Activated CD4-positive, alpha-beta T cell treated with anti-CD3 and anti-CD28 coated beads, Interleukin-2, amount 10 ng/mL, durations not matched to agents 24 days and 14 days (primary cell): ENCODE measurements at places on chromosomes 7 and 10. TPM values are rescaled to one million over a fixed set of nuclear protein-coding genes. Genes with fewer than 3 reads are reported as not detected.

- no peaks in the 10 kb centered on the region for H3K4me1 ChIP-seq
- H3K4me3 ChIP-seq = no peak overlapping the region
- H3K27ac ChIP-seq = no peak overlapping the region
- DNase-seq = no peak
- H3K27me3 ChIP-seq = peaks cover 1% of the 10 kb centered on the region
Measured at GRCh38 chr7:21134631-21135030, 293.3 kb upstream of the SP4 start.

- H3K27me3 ChIP-seq = peaks cover 27% of the 10 kb centered on the region
- no peak overlapping the region for H3K27ac ChIP-seq
- DNase-seq = no peak
Measured at GRCh38 chr10:68184546-68184945, 47.4 kb downstream of the ATOH7 start.

Gene PLEKHS1
- total RNA-seq = not detected in 2 replicates

DNA sequence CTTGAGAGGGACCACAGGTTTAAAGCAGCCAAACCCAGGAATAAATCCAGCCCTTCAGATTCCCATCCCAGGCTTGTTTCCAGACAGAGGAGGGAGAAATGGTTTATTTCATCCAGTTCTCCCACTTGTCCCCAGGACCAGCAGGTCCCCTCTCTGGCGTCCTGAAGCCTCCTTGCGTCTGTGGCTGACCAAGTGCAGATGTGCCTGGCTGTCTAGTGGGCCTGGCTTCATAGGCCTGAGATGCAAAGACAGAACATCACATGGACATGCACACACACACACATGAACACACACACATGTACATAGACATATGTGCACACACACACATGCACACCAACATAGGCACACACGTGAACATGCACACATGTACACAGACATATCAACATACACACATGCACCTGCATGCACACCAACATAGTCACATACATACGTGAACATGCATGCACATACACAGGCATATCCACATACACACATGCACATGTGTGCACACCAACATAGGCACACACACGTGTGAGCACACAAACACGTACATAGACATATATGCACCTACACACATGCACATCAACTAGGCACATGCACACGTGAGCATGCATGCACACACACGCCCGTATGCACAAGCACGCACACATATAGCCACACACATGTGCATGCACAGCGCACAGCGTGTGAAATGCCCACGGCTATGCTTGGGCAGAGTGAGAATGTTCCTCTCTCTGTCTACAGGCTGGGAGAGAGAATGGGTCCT is 10.7 kb downstream of the FOXL3 start:
- DNase-seq = no peak
- H3K36me3 ChIP-seq = no peaks in the 10 kb centered on the region
- no peak overlapping the region for H3K27ac ChIP-seq
- H3K4me1 ChIP-seq = no peaks in the 10 kb centered on the region

Gene INA
- 0.92 and 1.4 TPM in 2 replicates for total RNA-seq

DNA sequence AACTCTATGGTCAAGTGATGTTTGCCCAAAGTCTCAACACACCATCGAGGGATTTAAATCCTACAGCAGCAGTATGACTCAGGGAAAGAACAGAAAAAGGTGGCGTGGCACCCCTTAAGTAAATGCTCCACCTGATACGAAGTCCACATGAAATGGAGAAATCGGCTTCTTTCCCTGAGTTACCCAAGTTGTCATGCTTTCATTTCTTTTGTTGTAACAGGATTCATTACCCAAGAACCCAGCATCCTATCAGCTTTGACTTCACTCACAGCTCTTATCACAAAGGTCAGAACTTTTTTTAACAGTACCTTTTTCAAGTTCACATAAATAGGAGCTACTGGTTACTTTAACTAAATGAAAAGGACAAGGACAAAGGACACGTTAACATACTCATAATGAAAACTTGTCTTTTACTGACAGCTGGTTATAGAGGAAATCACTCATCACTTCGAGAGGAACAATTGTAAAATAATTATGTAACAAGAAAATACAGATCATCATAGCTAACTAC is 219.8 kb upstream of the FRMD4A start:
- H3K27me3 ChIP-seq = no peaks in the 10 kb centered on the region
- H3K4me1 ChIP-seq = peaks cover 63% of the 10 kb centered on the region
- no peak for DNase-seq
- no peak overlapping the region for H3K4me3 ChIP-seq

GRCh38 chr10:30039988-30040387 is 19.4 kb downstream of the JCAD start:
- peaks cover 29% of the 10 kb centered on the region for H3K27me3 ChIP-seq
- no peaks in the 10 kb centered on the region for H3K36me3 ChIP-seq
- H3K4me1 ChIP-seq = peaks cover 5% of the 10 kb centered on the region

DNA sequence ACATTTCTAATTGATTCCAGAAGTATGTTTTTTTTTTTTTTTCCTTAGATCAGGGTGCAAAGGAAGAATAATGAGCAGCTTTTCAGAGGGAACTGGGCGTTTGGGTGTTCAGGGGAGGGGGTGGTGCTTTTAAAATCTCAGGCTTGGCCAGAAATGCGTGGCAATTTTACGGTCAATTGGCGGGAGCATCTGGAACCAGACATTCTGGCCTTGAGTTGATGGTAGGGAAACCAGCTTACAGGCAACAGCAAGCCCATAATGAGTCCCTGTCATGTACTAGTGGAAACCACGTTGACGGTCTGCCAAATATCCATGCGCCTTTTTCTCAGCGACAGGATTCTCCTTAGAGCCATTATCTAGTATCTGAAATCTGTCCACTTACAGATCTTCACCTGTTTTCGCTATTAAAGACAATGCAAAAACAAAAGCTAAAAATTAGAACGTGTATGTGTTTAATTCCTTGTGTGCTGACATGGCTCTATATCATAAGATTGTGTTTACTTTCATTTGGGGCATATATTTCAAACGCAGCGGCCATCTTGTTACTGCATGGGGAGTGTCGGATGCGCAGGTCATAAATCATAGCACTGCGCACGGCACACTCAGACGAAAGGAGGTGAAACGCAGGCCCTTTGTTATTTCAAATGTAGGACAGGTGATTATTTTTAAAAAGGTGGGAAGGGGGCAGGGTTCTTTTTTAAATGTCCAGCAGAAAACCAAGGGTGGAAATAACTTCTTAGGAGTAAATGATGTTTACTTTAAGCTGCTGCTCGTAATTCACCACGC is 209.2 kb downstream of the AGMO start:
- H3K36me3 ChIP-seq = no peaks in the 10 kb centered on the region
- H3K4me3 ChIP-seq = no peak overlapping the region
- DNase-seq = no peak
- no peaks in the 10 kb centered on the region for H3K4me1 ChIP-seq

Gene TMEM196
- total RNA-seq = not detected in 2 replicates

- H3K4me3 ChIP-seq = no peak overlapping the region
- no peaks in the 10 kb centered on the region for H3K36me3 ChIP-seq
- no peak for DNase-seq
- peaks cover 5% of the 10 kb centered on the region for H3K4me1 ChIP-seq
Measured at GRCh38 chr7:144777005-144777839, 58.6 kb downstream of the TPK1 start.

GRCh38 chr7:108211382-108212201 is 81.4 kb upstream of the LAMB4 start:
- no peaks in the 10 kb centered on the region for H3K27me3 ChIP-seq
- no peak overlapping the region for H3K4me3 ChIP-seq
- no peak overlapping the region for H3K27ac ChIP-seq
- H3K4me1 ChIP-seq = peaks cover 2% of the 10 kb centered on the region
- no peak for DNase-seq

- H3K36me3 ChIP-seq = peaks cover 3% of the 10 kb centered on the region
- no peak overlapping the region for H3K4me3 ChIP-seq
- no peak overlapping the region for H3K27ac ChIP-seq
- no peaks in the 10 kb centered on the region for H3K27me3 ChIP-seq
Measured at GRCh38 chr10:50567384-50567783, 56.4 kb downstream of the SGMS1 start.

Gene MMP21
- total RNA-seq = 0.14 TPM in 1 of 2 replicates, not detected in the other

- no peak overlapping the region for H3K27ac ChIP-seq
- no peaks in the 10 kb centered on the region for H3K36me3 ChIP-seq
- no peak for DNase-seq
- H3K27me3 ChIP-seq = peaks cover 2% of the 10 kb centered on the region
- no peaks in the 10 kb centered on the region for H3K4me1 ChIP-seq
- H3K4me3 ChIP-seq = no peak overlapping the region
Measured at GRCh38 chr7:12647364-12648219, 39.8 kb upstream of the ARL4A start.

Gene HOXA11
- total RNA-seq = not detected in 2 replicates

Gene GDF2
- total RNA-seq = not detected in 2 replicates

Gene DYDC2
- not detected in 2 replicates for total RNA-seq

GRCh38 chr10:65550761-65551160 is 1375.1 kb upstream of the LRRTM3 start:
- DNase-seq = no peak
- H3K4me3 ChIP-seq = no peak overlapping the region
- no peak overlapping the region for H3K27ac ChIP-seq
- H3K4me1 ChIP-seq = no peaks in the 10 kb centered on the region

Gene NUTM2A
- total RNA-seq = 0.12 TPM in 1 of 2 replicates, not detected in the other

DNA sequence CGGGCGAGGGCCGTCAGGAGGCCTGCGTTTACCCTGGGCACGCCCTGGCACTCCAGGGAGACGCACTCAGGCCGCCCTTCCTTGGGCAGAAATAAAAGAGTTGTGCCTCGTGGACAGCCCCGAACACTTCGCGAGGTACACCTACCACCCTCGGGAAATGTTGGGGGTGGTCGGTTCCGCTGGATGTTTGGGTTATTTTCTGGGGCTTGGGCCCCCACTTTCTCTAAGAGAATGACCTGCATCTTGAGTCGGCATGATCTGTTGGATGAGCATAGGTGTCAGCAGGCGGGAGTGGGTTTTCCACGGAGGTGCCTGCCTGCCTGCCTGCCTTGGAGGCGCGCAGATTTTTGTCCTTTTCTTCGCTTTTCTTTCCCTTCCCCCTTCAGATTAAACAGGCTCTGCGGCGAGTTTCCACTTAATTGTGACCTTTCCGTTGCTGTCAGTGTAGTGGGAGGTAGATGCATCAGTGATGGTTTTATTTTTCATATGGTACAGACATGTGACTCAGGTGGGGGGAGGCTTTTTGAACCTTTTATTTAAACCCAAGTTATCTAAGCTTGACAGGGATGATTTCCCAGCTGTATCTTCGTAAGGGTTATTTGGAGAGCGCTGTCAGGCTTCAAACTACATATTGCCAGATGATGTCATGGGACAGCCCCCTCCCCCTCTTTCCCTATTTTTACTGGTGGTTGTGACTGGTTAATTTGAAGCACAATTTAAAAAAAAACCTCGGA is 661 bp downstream of the HECTD2 start:
- H3K27me3 ChIP-seq = peaks cover 21% of the 10 kb centered on the region
- peak overlapping the region; percentile 87 for H3K4me3 ChIP-seq
- peaks cover 2% of the 10 kb centered on the region for H3K36me3 ChIP-seq

Gene SPDYE18
- 0.26 TPM in 1 of 2 replicates, not detected in the other for total RNA-seq

DNA sequence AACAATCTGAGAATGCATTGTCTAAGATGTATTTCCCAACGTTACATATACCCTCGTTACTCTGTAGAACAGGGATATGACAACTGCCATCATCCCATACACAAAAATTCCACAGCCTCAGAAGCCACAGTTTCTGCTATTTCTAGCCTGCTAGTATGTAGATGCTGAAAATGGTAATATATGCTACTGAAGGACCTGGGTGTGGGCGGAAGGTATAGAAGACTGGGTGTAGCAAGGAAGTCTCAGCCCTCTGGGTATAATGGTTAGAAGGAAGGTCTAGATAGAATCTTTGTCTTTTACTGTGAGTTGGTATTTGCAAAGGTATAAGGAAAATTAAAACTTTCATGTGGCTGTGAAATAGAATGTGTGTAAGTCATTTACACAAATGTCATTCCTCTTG is 79.2 kb upstream of the HPS1 start:
- H3K4me3 ChIP-seq = no peak overlapping the region
- H3K27me3 ChIP-seq = peaks cover 8% of the 10 kb centered on the region
- H3K4me1 ChIP-seq = no peaks in the 10 kb centered on the region
- no peak overlapping the region for H3K27ac ChIP-seq
- DNase-seq = no peak

- H3K27me3 ChIP-seq = no peaks in the 10 kb centered on the region
- no peaks in the 10 kb centered on the region for H3K36me3 ChIP-seq
- H3K4me1 ChIP-seq = no peaks in the 10 kb centered on the region
- H3K4me3 ChIP-seq = no peak overlapping the region
- no peak for DNase-seq
- H3K27ac ChIP-seq = no peak overlapping the region
Measured at GRCh38 chr7:84207025-84207424, 12.4 kb upstream of the SEMA3A start.

Gene CPXM2
- not detected in 2 replicates for total RNA-seq

GRCh38 chr7:142175594-142175993 is 64.1 kb downstream of the MGAM2 start:
- H3K4me3 ChIP-seq = no peak overlapping the region
- peaks cover 6% of the 10 kb centered on the region for H3K4me1 ChIP-seq
- peaks cover 31% of the 10 kb centered on the region for H3K27me3 ChIP-seq
- H3K27ac ChIP-seq = no peak overlapping the region
- DNase-seq = no peak

GRCh38 chr10:91340613-91341362 is 69.4 kb upstream of the HECTD2 start:
- H3K27me3 ChIP-seq = peaks cover 2% of the 10 kb centered on the region
- no peaks in the 10 kb centered on the region for H3K36me3 ChIP-seq
- no peaks in the 10 kb centered on the region for H3K4me1 ChIP-seq
- no peak overlapping the region for H3K27ac ChIP-seq

GRCh38 chr10:60828489-60828852 is 50.2 kb downstream of the CDK1 start:
- H3K27ac ChIP-seq = no peak overlapping the region
- no peak overlapping the region for H3K4me3 ChIP-seq
- no peaks in the 10 kb centered on the region for H3K36me3 ChIP-seq
- peaks cover 27% of the 10 kb centered on the region for H3K27me3 ChIP-seq

- H3K27ac ChIP-seq = no peak overlapping the region
- H3K36me3 ChIP-seq = no peaks in the 10 kb centered on the region
- H3K4me3 ChIP-seq = no peak overlapping the region
- H3K4me1 ChIP-seq = no peaks in the 10 kb centered on the region
- H3K27me3 ChIP-seq = peaks cover 28% of the 10 kb centered on the region
Measured at GRCh38 chr7:37504801-37505200, 56.1 kb upstream of the ELMO1 start.

Gene LRRN3
- total RNA-seq = 53.4 and 56.5 TPM in 2 replicates

Gene NKX1-2
- total RNA-seq = not detected in 2 replicates

Gene STK32C
- total RNA-seq = 15.2 and 18.4 TPM in 2 replicates

GRCh38 chr7:28815369-28815927 is 142.7 kb downstream of the TRIL start:
- H3K27ac ChIP-seq = no peak overlapping the region
- H3K4me1 ChIP-seq = no peaks in the 10 kb centered on the region
- H3K36me3 ChIP-seq = no peaks in the 10 kb centered on the region
- no peaks in the 10 kb centered on the region for H3K27me3 ChIP-seq
- no peak for DNase-seq
